ENCODE measurements at places on chromosomes 3 and 15.

DNA sequence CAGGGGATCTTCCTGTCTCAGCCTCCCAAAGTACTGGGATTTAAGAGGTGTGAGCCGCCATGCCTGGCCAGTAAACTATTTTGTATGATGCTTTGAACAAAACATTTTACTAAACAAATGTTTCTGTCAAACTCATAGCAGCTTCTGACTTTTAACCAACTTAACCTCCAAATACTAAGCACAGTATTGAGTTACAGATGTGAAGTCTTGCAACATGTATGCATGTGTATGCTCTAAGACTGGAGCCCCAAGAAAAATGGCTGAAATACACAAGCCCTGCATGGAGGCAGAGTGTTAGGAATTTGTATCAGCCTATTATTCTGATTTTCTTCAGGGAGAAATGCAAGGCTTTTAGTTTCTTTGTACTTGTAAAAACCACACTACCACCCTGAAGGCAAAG is 137.1 kb downstream of the CBLB start:
- DNase-seq, result no peak

DNA sequence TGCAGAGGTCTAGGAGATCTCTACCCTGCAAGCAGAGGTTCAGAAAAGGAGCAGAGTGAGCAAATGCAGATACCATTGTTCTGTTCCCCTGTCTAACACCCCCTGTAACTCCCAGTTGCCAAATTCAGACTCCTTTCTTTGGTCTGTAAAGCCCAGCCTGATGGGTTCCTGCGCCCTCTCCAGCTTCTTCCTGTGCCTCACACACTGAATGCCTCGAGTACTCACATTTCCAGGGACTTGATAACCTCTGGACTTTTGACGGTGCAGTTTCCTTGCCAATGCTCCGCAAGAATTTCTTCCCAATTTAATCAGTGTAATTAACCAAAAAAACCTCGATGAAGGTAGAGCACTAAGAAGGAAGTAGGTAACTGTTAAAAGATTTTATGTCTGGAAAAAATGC is 19.3 kb downstream of the PDE8A start:
- no peak for DNase-seq

DNA sequence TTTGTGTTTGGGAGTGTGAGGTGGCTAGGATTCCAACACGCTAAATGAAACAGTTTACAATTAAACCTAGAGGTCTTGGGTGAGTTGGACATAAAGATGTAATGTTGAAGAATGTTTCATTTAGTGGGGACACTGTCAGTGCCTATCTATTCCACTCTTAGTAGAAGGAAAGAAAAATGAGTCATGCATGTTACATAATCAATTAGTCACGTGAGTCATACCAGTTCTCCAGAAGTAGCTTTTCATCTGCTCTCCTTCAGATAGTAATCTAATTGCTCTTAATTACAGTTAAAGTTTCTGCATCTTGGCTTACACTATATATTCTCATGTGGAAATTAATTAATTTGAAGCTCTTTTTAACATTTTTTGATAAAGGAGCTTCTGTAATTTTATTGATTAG is 115.7 kb upstream of the P2RY1 start:
- DNase-seq, result no peak

GRCh38 chr3:152376351-152377183 is 107.8 kb downstream of the MBNL1 start:
- DNase-seq, result no peak

GRCh38 chr15:90422936-90423335 is 34.9 kb downstream of the IQGAP1 start:
- no peak for DNase-seq

DNA sequence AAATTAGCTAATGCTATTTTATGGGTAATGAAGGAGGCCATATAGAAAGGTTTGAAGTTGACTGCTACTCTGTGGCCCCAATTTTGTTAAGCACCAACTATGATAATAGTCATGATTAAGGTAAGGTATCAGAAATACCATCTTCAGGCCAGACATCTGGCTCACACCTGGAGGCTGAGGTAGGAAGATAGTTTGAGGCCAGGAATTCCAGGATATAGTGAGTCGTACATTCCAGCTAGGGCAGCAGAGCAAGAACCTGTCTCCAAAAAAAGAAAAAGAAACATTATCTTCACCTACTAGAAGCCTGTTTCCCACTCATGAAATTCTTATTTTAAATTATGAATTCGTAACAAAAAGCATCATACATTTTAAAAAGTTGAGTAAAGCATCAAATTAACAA is 64.4 kb downstream of the LRRC28 start:
- no peak for DNase-seq

DNA sequence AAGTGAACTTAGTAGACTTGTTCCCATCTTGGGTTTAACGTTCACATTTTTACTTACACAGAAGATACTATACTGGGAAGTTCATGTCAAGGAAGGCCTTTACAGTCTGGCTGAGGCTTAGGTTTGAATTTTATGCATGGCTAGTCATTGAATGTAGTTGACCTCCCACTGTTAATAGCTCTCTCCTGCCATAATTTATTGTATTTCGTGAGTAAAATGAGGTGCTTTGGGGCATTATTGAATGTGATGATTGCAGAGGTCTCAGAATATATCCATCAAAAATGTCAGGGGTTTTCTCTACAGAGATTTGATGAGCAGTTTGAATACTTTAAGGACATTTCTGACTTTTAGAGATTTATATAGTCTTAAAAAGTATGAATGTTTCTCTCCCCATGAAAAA is 356.6 kb upstream of the GRM7 start:
- DNase-seq, result no peak

DNA sequence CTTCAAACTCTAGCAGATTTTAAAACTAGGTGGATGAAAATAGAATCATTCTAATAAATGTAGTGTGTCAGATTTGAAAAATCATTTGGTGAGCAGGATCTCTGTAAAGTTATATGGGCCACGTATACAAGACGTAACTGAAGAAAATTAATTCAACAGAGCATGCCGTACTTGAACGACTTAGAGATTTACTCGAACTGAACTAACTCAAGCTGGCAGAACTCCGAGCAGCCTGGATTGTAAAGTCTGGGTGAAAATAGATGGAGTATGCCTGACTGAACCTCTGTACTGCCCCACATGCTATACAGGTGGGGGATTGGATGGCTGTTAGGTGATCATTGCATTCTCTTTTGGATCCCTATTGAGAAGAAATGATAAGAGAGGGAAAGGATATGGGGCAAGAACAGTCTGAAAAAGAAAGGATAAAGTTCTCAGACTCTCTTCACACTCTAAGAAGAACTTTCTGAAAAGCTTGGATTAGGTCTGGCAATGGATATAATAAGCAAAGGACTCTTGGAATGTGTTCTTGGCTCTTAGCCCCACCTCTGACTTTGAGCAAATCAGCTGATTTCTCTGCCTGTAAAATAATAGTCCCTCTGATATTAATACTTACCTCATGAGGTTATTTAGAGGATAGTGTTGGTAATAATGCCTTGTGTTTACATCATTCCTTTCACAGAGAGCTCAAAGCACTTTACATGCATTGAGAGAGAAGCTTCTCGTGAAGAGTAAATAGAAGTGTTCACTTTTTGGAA is 147.5 kb downstream of the FILIP1L start:
- DNase-seq, result no peak

DNA sequence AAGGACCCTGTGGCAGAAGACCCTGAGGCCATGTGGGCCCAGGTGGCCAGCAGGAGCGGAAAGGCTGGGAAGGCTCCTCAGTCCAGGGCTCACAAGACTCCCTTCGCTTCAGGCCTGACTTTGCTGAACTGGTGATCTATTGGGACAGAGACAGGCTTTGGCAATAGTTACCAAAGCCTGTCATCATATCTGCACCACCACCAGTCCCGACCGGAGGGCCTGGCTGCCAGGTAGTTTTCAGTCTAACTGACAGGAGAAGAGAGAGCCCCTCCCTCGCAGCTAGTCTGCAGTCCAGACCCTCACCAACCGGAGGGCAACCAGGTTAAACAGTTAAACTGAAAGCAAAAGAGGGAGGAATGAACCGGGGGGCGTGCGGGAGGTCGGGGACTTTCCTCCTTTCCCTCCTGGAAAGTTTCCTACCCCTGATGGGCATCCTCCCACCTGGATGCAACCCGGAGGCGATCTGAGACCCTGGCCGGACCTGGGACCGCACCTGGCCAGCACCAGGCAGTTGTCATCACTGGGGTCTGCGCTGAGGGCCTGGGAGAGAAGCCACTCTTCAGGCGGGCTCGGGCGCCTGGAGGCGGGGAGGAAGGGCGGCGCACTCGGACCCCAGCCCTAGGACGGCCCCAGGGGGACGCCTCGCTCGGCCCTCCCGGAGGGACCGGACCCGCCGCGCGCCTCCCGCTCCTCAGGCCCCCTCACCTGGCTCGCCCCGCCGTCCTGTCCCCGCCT is 435 bp downstream of the RAB27A start:
- DNase-seq, result no peak

GRCh38 chr15:72754096-72754495 is 29.5 kb downstream of the ADPGK start:
- no peak for DNase-seq

DNA sequence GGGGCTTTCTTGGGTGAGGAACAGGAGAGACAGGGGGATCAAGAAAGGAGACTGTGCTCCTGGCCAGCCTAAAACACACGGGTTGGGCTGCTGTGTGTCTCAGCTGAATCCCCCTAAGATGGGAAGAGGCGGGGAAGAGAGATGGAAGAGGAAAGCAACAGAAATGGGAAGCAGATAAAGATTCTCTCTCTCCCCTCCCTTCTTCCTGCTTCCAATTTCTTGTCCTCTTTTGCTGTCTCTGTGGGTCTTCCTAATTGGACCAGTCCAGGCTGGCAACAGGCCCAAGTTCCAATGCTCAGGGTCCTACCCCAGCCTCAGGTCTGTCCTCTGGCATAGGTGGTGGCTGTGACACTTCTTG is 7.1 kb downstream of the ISLR2 start:
- no peak for DNase-seq

DNA sequence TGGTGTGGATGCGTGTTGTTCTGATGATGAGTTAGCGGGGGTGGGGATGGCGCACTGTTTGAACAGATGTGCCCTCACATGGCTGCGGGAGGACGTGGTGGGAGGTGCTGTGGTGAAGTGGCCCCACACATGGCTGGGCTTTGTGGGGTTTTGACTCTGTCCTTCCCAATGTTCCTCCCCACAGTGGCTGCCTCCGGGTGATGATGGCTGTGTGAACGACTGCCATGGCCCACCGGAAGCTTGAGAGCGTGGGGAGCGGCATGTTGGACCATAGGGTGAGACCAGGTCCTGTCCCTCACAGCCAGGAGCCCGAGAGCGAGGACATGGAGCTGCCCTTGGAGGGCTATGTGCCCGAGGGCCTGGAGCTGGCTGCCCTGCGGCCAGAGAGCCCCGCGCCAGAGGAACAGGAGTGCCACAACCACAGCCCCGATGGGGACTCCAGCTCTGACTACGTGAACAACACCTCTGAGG is 167.9 kb downstream of the APBA2 start:
- no peak for DNase-seq

- no peak for DNase-seq
Observed at GRCh38 chr3:60698117-60698516, 553.1 kb downstream of the FHIT start.

DNA sequence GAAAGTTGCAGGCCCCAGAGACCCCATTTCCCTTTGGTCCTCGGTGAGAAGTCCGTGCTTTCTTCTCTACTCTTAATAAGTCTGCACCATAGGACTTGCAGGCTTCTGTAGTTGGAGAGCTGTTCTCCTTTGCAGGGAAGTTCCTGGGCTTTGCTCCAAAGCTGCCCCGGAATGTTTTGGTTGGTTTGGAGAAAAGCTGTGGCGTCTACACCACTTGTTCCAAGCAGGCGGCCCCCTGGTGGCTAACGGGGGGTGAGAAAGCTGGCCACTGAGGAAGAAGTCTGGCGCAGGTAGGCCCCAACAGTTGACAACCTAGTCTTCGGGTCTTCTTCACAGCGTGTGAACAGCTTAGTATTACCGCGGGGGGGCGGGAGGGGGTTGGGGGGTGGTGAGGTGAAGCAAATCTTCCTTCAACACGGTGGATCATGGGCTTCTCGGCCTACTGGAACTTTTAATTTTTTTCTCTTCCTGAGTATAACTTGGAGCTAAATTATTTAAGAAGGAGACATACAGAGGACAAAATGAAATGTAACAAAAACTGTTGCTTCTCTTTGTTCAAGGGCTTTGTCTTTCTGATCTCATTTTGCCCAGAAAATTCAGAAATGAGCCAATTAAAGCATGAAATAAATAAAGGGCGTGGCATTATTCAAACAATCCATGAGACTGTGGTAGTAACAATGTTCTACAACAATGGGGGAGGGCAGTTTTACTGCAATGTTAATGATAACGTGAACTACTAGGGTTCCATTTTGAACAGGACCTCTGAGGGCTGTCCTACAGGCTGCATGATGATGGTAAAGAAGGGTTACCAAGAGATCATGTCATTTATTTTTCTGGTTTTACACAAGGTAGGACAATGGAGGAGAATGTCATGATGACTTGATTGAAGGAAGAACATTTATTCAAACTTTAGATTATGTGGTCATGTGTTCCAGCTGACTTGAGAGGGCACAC is 2.2 kb upstream of the THRB start:
- no peak for DNase-seq

DNA sequence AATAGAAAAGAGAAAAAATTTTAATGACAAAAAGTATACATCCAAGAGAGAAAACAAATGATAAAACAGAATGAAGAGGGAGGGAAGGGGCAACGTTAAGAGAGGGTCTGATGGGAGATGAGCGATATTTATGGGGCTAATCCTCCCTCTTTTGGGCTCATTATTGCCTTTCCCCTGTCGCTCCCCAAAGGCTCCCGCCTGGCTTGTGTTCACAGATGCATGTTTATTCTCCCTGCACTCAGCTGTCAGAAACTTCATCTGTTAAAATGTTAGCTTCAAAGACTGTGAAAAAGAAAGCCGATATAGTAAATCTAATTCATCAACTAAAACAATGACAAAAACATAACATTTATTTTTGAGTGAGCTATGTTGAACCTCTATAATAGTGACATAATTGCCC is 74.3 kb downstream of the GABRB3 start:
- DNase-seq, result no peak

GRCh38 chr15:74399511-74400312 is 32.3 kb upstream of the CYP11A1 start:
- no peak for DNase-seq

- no peak for DNase-seq
Observed at GRCh38 chr15:37979671-37980409, 45.4 kb downstream of the TMCO5A start.

GRCh38 chr3:159458010-159458409 is 530.6 kb upstream of the IL12A start:
- DNase-seq, result no peak

GRCh38 chr15:41936649-41937567 is 35.4 kb downstream of the EHD4 start:
- peak; percentile 65 for DNase-seq

DNA sequence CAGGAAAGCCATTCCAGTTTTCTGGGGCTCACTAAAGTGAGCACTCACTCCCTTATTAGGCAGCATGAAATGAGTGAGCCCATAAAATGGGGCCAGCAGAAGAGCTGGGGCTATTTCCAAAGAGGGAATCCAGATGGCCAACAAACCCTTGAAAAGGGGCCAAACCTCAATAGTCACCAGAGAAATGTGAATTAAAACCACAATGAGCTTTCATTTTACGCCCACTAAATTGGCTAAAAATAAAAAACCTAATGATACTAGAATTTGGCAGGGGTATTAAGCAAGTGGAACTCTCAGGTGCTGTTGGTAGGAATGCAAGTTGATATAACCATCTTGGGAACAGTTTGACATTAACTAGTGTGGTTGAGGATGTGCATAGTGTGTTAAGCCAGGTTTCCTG is 42.1 kb upstream of the RAF1 start:
- no peak for DNase-seq

- no peak for DNase-seq
Observed at GRCh38 chr3:172739462-172739861, 11.1 kb upstream of the ECT2 start.
